CD4-positive, alpha-beta T cell treated with Interleukin-17A for 1 hour (primary cell): ENCODE measurements at places on chromosomes 7 and 10.

DNA sequence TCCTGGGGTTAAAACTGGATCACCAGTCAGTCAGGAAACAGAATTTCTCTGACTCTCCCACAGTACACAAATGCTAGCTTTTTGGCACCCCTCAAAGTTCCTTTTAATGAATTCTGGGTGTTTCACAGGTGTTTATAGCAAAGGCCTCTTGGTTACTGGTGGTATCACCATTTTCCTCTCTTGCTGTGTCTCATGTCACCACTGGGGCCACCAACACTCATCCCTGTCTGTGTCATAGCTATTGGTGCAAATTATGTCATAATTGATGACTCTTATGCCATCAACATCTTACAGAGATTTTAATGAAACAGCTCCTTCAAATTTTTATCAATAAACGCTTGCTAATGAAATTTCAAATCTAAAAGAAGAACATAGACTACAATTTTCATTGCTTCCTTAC is 27.7 kb upstream of the OSBPL3 start:
- DNase-seq: no peak

GRCh38 chr10:69729326-69730048 is 72.2 kb upstream of the COL13A1 start:
- no peak for DNase-seq

GRCh38 chr7:121558288-121558687 is 162.2 kb upstream of the FAM3C start:
- no peak for DNase-seq

DNA sequence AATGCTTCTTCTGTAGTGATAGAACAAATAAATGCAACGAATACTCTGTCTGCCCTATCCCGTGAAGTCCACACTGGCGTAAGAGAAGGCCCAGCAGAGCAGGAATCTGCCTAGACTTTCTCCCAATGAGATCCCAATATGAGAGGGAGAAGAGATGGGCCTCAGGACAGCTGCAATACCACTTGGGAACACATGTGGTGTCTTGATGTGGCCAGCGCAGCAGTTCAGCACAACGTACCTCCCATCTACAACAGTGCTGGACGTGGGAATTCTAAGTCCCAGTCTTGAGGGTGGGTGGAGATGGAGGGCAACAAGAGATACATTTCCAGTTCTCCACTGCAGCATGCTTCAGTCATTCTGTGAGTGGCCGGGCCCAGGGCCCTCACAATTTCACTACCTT is 45.8 kb downstream of the FIGNL1 start:
- DNase-seq: no peak
